DND-41 (cell line): ENCODE measurements at places on chromosomes 12 and 14.

GRCh38 chr12:98424726-98425401 is 90.5 kb upstream of the TMPO start:
- H3K36me3 ChIP-seq: no peaks in the 10 kb centered on the region
- peak; percentile 67 for DNase-seq
- H3K4me1 ChIP-seq: no peaks in the 10 kb centered on the region
- H3K4me3 ChIP-seq: no peak overlapping the region
- H3K27me3 ChIP-seq: no peaks in the 10 kb centered on the region

- no peak overlapping the region for H3K27ac ChIP-seq
- H3K4me3 ChIP-seq: no peak overlapping the region
- DNase-seq: no peak
Measured at GRCh38 chr12:28527631-28528249, 337.5 kb downstream of the CCDC91 start.

GRCh38 chr12:129959889-129960288 is 56.1 kb upstream of the TMEM132D start:
- no peak for DNase-seq
- no peak overlapping the region for H3K4me3 ChIP-seq
- H3K27ac ChIP-seq: no peak overlapping the region
- H3K36me3 ChIP-seq: no peaks in the 10 kb centered on the region
- no peaks in the 10 kb centered on the region for H3K27me3 ChIP-seq

DNA sequence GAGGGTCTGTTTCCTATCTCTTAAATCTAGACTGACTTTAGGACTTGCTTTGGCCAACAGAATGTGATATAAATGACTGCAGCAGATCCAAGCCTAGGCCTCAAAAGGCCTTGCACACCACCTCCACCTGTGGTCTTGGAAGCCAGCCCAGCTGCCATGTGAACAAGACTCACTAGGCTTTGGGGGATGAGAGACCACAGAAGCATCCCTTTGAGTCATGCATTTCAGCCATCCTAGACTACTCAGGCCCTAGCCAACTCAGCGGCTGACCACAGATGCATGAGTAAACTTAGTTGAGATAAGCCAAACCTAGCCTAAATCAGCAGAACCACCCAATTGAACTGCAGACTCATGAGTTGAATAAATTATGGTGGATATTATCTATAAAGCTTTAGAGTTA is 87.7 kb downstream of the KCNH5 start:
- no peak overlapping the region for H3K27ac ChIP-seq
- H3K4me3 ChIP-seq: no peak overlapping the region
- no peaks in the 10 kb centered on the region for H3K36me3 ChIP-seq
- H3K27me3 ChIP-seq: peaks cover 7% of the 10 kb centered on the region

GRCh38 chr12:12691549-12691948 is 4.4 kb downstream of the GPR19 start:
- no peaks in the 10 kb centered on the region for H3K27me3 ChIP-seq
- DNase-seq: no peak
- H3K4me3 ChIP-seq: no peak overlapping the region
- no peak overlapping the region for H3K27ac ChIP-seq
- no peaks in the 10 kb centered on the region for H3K36me3 ChIP-seq

GRCh38 chr14:77071938-77072388 is 26.1 kb upstream of the CIPC start:
- no peaks in the 10 kb centered on the region for H3K36me3 ChIP-seq
- H3K27ac ChIP-seq: no peak overlapping the region
- H3K4me1 ChIP-seq: no peaks in the 10 kb centered on the region
- no peak for DNase-seq

GRCh38 chr12:106974511-106974910 is 12.4 kb downstream of the MTERF2 start:
- peaks cover 34% of the 10 kb centered on the region for H3K36me3 ChIP-seq
- H3K4me1 ChIP-seq: no peaks in the 10 kb centered on the region
- H3K4me3 ChIP-seq: no peak overlapping the region
- DNase-seq: no peak
- H3K27ac ChIP-seq: no peak overlapping the region

DNA sequence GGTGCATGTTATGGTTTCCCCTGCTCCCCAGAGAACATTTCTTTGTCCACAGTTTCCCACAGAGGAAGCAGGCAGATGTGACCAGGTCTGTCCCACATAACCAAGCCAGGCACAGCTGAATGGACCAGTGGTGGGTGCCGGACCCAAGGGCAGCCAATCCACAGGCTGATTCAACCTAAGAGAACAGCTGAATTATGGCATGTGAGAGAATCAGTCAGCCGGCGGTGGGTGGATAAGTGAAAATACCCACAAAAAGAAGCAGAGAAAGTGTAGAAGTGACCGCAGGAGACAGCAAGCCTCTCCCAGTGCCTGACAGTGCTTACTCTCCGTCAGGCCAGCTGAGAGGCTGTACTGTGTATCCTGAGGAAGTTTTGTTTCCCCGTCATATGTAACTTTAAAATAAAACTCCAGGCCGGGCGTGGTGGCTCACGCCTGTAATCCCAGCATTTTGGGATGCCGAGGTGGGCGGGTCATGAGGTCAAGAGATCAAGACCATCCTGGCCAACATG is 14.9 kb downstream of the GPRC5D start:
- no peaks in the 10 kb centered on the region for H3K36me3 ChIP-seq
- H3K27ac ChIP-seq: no peak overlapping the region
- H3K4me3 ChIP-seq: no peak overlapping the region
- DNase-seq: no peak
- no peaks in the 10 kb centered on the region for H3K4me1 ChIP-seq

- no peak overlapping the region for H3K27ac ChIP-seq
- no peaks in the 10 kb centered on the region for H3K27me3 ChIP-seq
- H3K36me3 ChIP-seq: no peaks in the 10 kb centered on the region
- no peaks in the 10 kb centered on the region for H3K4me1 ChIP-seq
- no peak for DNase-seq
Measured at GRCh38 chr12:40263616-40264409, 39.0 kb downstream of the LRRK2 start.

DNA sequence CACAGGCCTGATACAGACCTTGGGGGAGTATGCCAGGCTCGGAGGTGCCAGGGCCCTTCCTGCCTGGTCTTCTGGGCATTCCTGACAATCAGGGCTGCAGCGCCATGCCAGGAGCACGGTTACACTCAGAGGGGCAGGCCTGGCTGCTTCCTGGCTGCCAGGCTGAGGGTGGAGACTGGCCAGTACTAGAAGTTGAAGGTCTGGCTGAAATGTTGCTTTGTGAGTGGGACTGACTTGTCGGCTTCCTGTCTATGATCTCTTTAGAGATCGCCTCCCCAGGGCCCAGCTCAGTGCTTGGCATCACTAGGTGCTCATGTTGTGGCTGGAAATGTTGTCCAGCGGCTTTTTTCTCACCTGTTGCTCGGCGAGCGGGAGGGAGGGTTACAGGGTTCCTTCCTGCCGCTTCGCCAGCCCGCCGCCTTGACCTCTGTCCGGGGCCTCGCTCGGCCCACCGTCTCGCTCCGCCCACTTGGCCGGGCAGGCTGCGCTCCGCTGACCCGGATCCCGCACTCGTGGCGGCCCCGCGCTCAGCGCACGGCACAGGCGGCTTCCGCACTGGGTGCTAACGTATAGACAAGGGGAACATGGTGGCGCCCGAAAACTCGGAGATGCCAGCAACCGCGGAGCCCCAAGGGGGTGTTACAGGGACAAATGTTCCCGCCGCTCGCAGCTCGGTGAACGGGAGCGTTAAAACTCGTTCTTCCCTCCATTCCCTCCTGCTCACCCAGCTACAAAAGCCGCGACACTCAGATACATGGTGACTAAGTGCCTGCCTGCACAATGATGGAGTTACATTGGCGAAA is 32.6 kb downstream of the PAPLN start:
- no peaks in the 10 kb centered on the region for H3K4me1 ChIP-seq
- peaks cover 9% of the 10 kb centered on the region for H3K36me3 ChIP-seq
- H3K4me3 ChIP-seq: no peak overlapping the region
- no peak overlapping the region for H3K27ac ChIP-seq
- DNase-seq: no peak

DNA sequence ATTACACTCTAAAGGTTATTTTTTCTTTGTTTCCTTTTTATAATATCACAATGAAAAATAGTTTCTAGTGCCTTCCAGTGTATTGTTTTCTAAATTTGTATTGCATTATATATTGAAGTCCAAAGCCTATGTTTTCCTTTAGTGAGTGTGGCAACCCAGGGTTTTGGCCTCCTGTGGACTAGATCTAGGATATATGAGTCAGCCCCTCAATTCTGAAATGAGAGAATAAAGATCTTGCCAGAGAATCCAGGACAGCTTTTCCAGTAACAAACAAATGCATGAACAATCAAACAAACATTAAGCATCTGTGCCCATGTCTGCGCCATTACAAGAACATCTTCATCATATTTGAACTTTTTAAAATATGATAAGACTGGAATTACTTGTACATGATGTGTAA is 70.7 kb upstream of the SSTR1 start:
- no peaks in the 10 kb centered on the region for H3K4me1 ChIP-seq
- H3K27ac ChIP-seq: no peak overlapping the region
- no peak overlapping the region for H3K4me3 ChIP-seq
- H3K36me3 ChIP-seq: no peaks in the 10 kb centered on the region
- no peak for DNase-seq
